ENCODE measurements at places on chromosomes 1 and 21.

DNA sequence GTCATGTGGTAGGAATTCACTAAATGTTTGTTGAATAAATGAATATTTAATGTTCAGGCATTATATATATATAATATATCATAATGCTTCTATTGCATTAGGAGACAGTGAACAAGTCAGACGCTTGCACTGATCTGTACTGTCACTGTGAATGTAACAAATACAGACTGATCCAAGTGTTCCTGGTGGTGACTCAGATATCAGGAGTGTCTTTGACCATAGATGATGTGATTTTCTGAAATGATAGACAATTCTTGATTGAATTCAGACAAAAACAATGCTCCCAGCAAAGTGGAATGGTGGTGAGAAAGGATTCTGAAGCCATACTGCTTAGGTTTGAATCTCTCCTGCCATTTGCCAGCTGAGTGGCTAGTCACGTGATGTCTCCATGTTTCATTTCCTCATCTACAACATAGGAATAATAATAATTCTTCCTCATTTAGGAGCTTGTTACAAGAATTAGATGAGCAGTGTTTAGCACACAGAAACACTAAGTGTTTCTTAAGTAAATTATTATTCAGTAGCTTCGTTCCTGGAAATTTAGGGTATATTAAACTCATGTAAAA, 71.0 kb downstream of the OLFML2B start:
- no peak for DNase-seq

GRCh38 chr1:17678011-17678410, 77.1 kb upstream of the ACTL8 start:
- DNase-seq: no peak

- no peak for DNase-seq
These were observed 286.9 kb upstream of the USP25 start for GRCh38 chr21:15442743-15443469.

- DNase-seq: no peak
These were observed 15.5 kb downstream of the IFNGR2 start for GRCh38 chr21:33418691-33419090.

DNA sequence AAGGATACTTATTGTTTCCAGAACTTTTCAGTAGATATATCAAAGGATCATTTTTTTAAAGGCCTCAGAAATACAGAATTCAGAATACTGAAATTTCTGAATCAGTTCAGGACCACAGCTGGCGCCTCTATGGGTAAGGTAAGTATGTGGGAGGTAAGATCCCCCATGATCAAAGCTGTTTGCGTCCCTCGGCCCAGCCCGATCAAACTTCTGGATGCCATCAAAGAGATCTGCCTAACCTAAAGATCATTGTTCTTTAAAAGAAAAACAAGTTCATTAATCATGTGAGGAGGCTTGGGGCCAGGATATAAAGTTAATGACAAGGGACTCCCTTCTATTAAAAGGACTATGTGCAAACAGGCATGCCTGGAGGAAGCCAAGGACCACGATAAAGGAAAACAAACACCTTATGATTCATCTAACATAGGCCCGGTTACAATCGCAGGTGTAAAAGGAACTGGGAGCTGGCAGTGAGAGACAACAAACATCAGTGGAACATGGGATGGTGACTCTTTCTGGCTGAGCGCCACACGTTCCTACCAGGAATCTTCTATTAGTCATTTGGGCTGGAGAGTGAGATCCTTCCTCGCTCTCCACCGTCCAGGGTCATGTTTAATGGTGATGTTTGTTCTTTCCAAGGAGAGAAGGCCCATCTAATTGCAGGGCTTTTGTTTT, 2.8 kb upstream of the BACE2 start:
- DNase-seq: no peak

DNA sequence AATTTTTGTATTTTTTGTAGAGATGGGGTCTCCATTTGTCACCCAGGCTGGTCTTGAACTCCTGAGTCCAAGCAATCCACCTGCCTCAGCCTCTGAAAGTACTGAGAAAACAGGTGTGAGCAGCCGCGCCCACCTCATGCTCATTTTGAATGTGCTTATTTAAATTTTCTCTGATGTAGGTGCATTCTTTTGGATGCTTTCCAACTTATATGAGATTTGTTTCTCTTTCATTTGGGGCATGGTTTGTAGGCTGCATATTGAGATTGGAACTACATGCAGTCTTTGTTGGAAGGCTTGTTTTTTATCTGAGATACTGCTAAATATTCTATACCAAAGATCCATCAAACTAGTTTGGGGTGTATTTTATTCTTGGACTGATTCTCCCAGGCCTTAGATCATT, 81.0 kb upstream of the IVNS1ABP start:
- no peak for DNase-seq

DNA sequence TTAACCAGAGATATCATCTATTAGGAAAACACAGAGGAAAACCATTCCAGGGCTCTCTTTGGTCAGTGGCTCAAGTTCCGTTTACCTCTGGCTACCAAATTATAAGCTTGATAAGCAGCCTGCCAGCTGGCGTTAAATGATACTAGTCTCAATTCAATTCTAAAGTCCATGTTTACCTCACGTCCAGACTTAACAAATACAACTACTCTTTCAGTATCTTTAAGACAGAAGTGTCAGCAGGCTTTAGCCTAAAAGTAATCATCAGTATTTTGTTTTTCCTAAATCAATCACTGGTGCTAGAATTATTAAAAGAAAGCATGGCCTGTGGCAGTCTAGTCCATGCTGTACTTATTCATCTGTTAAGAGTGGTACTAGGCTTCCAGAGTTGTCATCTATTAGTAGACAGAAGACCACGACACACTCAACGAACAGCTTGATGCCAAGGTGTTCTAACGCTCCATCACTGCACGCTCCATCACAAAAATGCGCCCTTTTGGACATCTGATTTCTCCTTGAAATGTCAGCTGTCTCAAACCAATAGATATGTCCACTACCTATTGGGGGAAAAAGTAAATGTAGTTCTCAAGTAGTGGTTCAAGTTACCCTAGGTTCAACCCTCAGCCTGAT, 1.5 kb downstream of the IVNS1ABP start:
- no peak for DNase-seq

- DNase-seq: no peak
These were observed 6.2 kb downstream of the PPT1 start for GRCh38 chr1:40090652-40091355.
